CD4-positive, alpha-beta T cell (primary cell): ENCODE measurements at places on chromosomes 4 and X. TPM values are rescaled to one million over a fixed set of nuclear protein-coding genes. Genes with fewer than 3 reads are reported as not detected.

TMEM31 gene
- total RNA-seq: not detected

MTNR1A gene
- total RNA-seq: not detected

SAGE1 gene
- total RNA-seq: not detected

MAGEA11 gene
- not detected for total RNA-seq

TRPC3 gene
- total RNA-seq: not detected

RTL3 gene
- total RNA-seq: not detected

DNA sequence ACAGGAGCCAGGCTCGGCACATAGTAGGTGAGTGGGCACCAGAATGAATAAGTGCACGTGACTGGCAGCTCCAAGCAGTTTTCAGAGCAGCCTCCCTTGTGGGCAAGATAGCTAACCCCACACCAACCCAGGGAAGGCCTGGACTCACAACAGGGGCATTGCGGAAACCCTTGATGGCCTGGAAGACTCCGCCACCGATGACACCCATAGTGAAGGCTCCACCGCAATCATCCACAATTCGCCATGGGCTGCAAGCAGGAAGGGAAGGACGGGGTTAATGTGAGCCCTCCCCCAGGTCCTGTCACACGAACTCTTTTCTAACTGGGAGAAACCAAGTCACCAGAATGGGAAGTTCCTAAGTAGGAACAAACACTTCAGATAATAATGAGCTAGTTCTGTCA is 957 bp downstream of the TIMM17B start:
- no peak for DNase-seq
- peak overlapping the region; percentile 91 for H3K4me3 ChIP-seq
- peak overlapping the region; percentile 93 for H3K27ac ChIP-seq
- peaks cover 32% of the 10 kb centered on the region for H3K36me3 ChIP-seq

DNA sequence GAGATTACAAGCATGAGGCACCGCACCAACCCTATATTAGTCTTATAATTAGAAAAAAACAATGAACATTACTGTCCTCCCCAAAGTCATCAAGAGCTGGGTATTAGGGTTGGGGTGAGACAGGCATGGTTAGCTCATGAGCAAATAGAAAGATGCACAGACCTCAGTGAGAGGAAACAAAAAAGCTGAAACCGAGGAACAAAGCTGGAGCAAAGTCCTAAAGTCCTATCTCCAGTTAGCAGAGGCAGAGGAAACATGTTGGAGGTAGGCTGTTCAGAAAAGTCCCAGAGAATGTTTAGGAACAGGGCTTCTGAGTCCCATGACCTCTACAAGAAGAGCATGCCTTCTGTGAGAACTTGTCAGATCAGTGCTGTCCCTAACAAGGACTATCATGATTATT is 4.6 kb upstream of the PCYT1B start:
- no peak overlapping the region for H3K27ac ChIP-seq
- no peaks in the 10 kb centered on the region for H3K36me3 ChIP-seq
- DNase-seq: no peak
- no peak overlapping the region for H3K4me3 ChIP-seq

DNA sequence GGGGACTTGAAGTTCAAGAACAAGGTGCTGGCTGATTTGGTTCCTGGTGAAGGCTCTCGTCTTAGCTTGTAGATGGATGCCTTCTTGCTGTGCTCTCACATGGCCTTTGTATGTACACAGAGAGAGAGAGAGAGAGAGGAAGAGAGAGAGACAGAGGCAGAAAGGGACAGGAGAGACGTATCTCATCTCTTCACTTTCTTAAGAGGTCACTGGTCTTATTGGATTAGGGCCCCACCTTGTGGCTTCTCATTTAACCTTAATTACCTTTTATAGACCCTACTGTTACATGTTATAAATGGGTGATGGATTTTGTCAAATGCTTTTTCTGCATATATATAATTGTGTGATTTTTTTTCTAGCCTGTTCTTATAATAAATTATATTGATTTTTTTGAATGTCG is 1444.2 kb downstream of the ADGRL3 start:
- no peak overlapping the region for H3K27ac ChIP-seq
- no peaks in the 10 kb centered on the region for H3K27me3 ChIP-seq
- no peaks in the 10 kb centered on the region for H3K36me3 ChIP-seq
- no peak overlapping the region for H3K4me3 ChIP-seq

- no peaks in the 10 kb centered on the region for H3K4me1 ChIP-seq
- no peaks in the 10 kb centered on the region for H3K36me3 ChIP-seq
- no peak for DNase-seq
- H3K27ac ChIP-seq: no peak overlapping the region
Observed at GRCh38 chr4:123528501-123529277, 132.1 kb downstream of the SPRY1 start.

- H3K27me3 ChIP-seq: no peaks in the 10 kb centered on the region
- H3K4me1 ChIP-seq: peaks cover 40% of the 10 kb centered on the region
- peak overlapping the region; percentile 36 for H3K4me3 ChIP-seq
- H3K36me3 ChIP-seq: no peaks in the 10 kb centered on the region
Observed at GRCh38 chr4:56757261-56757746, 64.2 kb downstream of the SPINK2 start.

GRCh38 chrX:19602866-19603622 is 87.7 kb upstream of the MAP3K15 start:
- no peak for DNase-seq
- H3K4me1 ChIP-seq: peaks cover 6% of the 10 kb centered on the region

DNA sequence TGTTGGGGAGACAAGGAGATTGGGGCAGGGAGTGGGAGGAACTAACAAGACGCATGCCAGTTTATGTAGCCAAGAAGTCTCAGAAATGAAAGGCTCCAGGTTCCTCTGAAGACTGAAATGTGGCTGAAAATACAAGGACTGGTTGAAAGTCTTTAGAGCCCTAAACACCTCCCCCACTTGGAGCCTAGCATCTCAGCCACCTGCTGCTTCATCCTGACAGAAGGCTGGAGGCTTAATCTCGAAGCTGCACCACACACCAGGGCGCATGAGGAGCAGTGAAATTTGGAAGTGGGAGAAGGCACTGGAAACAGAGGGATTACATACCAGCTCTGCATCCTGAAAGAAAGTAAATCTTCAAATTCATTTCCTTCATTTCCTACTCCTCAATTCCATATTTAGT is 160.7 kb upstream of the FTHL17 start:
- no peaks in the 10 kb centered on the region for H3K36me3 ChIP-seq
- no peaks in the 10 kb centered on the region for H3K27me3 ChIP-seq
- no peak overlapping the region for H3K27ac ChIP-seq
- no peaks in the 10 kb centered on the region for H3K4me1 ChIP-seq

DNA sequence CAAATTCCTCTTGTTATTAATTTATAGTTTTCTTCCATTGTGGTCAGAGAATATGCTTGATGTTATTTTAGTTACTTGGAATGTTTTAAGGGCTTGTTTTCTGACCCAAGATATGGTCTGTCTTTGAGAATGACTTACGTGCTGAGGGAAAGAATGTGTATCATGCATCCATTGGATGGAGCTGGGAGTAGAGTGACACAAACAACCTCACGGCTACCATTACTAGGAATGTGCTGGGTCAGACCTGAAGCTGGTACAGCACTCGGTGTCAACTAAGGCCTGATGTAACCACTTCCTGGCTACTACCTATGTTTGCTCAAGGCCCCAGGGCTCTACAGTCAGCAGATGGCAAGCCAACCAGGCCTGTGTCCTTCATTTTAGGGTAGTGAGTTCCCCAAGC is 257.8 kb downstream of the FAT4 start:
- H3K27me3 ChIP-seq: no peaks in the 10 kb centered on the region
- no peak for DNase-seq
- H3K4me3 ChIP-seq: no peak overlapping the region
- H3K36me3 ChIP-seq: no peaks in the 10 kb centered on the region
- H3K27ac ChIP-seq: no peak overlapping the region

DNA sequence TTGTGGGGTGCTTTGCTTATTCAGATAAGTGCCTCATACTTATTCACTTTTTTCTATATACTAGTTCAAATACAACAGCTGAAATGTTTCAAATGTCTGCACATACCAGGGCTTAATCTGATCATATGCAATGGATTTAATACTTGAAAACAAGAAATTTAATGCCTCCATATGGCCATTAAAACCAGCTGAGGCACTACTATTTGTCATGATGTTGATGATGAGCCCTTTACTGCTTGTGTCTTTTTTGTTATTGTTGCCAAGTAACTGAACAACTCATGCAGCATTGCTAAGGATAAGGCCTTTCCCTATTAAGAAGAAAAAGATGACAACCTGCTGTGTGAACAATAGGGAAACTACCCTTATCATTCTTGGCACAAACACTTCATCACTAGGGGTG is 52.5 kb downstream of the MAGEB10 start:
- no peaks in the 10 kb centered on the region for H3K27me3 ChIP-seq
- no peaks in the 10 kb centered on the region for H3K36me3 ChIP-seq
- H3K4me1 ChIP-seq: no peaks in the 10 kb centered on the region
- no peak for DNase-seq

GRCh38 chr4:83231620-83232076 is 53.0 kb downstream of the COQ2 start:
- H3K4me3 ChIP-seq: no peak overlapping the region
- no peak for DNase-seq
- H3K27ac ChIP-seq: no peak overlapping the region
- peaks cover 21% of the 10 kb centered on the region for H3K4me1 ChIP-seq

DNA sequence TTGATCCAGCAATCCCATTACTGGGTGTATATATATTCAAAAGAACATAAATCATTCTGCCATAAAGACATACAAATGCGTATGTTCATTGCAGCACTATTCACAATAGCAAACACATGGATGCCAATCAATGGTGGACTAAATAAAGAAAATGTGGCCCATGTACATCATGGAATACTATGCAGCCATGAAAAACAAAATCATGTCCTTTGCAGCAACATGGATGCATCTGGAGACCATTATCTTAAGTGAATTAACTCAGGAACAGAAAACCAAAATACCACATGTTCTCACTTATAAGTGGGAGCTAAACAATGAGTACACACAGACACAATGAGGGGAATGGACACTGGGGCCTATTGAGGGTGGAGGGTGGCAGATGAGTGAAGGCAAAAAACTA is 81.6 kb downstream of the ABCB7 start:
- no peaks in the 10 kb centered on the region for H3K27me3 ChIP-seq
- H3K4me1 ChIP-seq: no peaks in the 10 kb centered on the region
- no peak overlapping the region for H3K4me3 ChIP-seq
- H3K36me3 ChIP-seq: peaks cover 20% of the 10 kb centered on the region

- no peak for DNase-seq
Observed at GRCh38 chr4:116733370-116733769, 352.0 kb downstream of the TRAM1L1 start.

DNA sequence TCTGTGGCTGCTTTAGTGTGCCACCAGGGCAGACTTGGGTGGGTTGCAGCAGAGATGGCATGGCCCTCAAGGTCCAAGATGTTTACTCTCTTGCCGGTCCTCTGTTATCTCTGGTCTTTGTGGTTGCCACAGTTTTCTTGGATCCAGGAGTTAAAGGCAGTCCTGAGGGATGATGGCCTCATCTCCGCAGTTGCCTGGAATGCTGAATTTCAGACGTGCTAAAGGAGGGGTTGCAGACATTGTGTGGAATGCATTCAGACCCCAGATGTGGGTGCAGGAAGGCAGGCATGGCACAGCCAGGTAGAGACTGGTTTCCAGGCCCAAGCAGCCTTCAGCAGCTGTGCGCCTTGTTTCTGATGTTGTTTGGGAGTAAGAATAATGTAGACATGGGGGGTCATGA is 64.4 kb downstream of the TBL1X start:
- H3K27me3 ChIP-seq: no peaks in the 10 kb centered on the region
- H3K36me3 ChIP-seq: no peaks in the 10 kb centered on the region
- H3K27ac ChIP-seq: no peak overlapping the region
- peaks cover 10% of the 10 kb centered on the region for H3K4me1 ChIP-seq

DNA sequence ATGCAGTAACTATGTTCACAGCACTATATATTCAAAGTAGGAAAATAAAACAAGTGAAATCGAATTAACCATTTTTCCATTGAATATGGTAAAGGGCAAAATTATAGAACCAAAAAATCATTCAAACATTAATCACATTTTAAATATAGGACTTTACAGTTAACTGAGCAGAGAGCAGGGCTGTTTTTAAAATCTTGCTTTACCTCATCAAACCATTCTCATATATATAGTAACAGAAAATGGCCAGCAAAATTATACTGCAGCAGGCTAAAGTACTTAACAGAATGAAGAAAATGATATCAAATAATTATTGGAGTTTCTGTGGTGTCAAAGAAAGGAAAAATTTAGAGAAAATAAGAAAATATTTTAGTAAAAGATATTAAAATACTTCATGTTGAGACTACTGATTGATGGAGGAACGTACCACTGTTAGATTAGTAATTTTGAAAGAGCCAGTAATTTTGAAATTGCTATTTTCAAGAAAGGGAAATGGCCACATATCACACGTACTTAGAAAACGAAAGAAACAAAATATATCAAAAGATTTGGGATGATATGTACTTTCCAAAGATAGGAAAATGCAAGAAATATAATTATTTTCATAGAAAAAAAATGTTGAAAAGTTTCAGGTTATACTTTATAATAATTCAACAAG is 813.7 kb downstream of the DMD start:
- no peaks in the 10 kb centered on the region for H3K4me1 ChIP-seq
- DNase-seq: no peak
- no peak overlapping the region for H3K4me3 ChIP-seq
- no peaks in the 10 kb centered on the region for H3K27me3 ChIP-seq
- no peak overlapping the region for H3K27ac ChIP-seq

- no peak overlapping the region for H3K4me3 ChIP-seq
- DNase-seq: no peak
- no peaks in the 10 kb centered on the region for H3K27me3 ChIP-seq
Observed at GRCh38 chr4:163603257-163603656, 108.8 kb downstream of the TMA16 start.

GRCh38 chr4:56611501-56611900 is 69.6 kb downstream of the HOPX start:
- peaks cover 2% of the 10 kb centered on the region for H3K27me3 ChIP-seq
- no peak overlapping the region for H3K27ac ChIP-seq
- no peak overlapping the region for H3K4me3 ChIP-seq
- no peak for DNase-seq
- no peaks in the 10 kb centered on the region for H3K4me1 ChIP-seq

DNA sequence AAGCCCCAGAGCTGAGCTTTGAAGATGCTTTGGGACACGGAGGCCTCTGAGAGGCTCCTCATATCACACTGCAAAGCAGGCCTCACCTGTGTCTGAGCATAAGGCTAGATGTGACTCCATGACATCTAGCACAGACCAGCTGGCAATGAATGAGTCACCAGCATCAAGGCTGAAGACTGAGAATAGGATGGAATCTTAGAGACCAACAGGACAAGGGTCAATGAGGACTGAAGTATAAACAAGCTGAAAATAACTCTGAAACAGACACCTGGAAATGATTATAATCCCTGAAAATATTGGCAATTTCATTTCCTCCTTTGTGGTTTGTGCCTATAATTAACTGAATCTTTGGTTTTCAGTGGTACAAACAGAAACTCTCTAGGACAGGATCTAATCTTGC is 87.1 kb upstream of the PRPS1 start:
- no peak overlapping the region for H3K27ac ChIP-seq
- no peak overlapping the region for H3K4me3 ChIP-seq
- no peak for DNase-seq
- no peaks in the 10 kb centered on the region for H3K27me3 ChIP-seq
- no peaks in the 10 kb centered on the region for H3K4me1 ChIP-seq
- no peaks in the 10 kb centered on the region for H3K36me3 ChIP-seq

- no peaks in the 10 kb centered on the region for H3K36me3 ChIP-seq
- no peak overlapping the region for H3K4me3 ChIP-seq
- DNase-seq: no peak
- no peaks in the 10 kb centered on the region for H3K27me3 ChIP-seq
- no peaks in the 10 kb centered on the region for H3K4me1 ChIP-seq
Observed at GRCh38 chrX:112654871-112655270, 24.9 kb downstream of the LHFPL1 start.
